ENCODE measurements at places on chromosomes 4 and X.
A peak's percentile ranks its signal among the peaks of the same experiment; 100 is the strongest.

- no peak for DNase-seq
These were observed 17.8 kb downstream of the TMEM192 start for GRCh38 chr4:165094873-165095272.

- no peak for DNase-seq
These were observed 162.5 kb upstream of the BCOR start for GRCh38 chrX:40260146-40260747.

GRCh38 chrX:33183361-33183760 lies 28.0 kb downstream of the DMD start:
- no peak for DNase-seq

DNA sequence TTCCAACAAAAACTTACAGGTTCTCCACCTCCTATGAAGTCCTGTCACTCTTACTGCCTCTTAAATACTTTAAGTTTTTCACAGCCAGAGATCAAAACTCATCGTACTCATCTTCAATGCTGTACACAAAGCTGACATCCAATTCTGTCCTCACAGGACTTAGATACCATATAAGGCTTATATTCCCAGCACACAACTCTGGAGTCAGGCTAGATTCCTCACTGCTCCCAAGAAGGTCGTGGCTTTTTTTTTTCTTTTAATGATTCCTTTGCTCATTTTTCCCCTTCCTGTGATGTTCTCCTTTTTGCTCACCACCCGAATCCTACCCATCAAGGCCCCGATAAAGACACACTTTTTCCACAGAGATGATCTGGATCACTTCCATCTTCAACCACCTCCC lies 914 bp downstream of the TRAPPC2 start:
- no peak for DNase-seq

GRCh38 chr4:6747294-6748051 lies 31.5 kb downstream of the BLOC1S4 start:
- no peak for DNase-seq

GRCh38 chrX:38805432-38806389 lies 4.5 kb downstream of the MID1IP1 start:
- peak; percentile 32 for DNase-seq

Measured in hypothalamus (tissue), 51 donors.